ENCODE measurements at places on chromosomes 7 and 10.

- DNase-seq, result no peak
Observed at GRCh38 chr10:9992661-9993060, 1025.0 kb upstream of the CELF2 start.

- DNase-seq, result no peak
Observed at GRCh38 chr7:112050250-112050881, 155.8 kb downstream of the DOCK4 start.

GRCh38 chr10:22816298-22816653 lies 101.9 kb upstream of the PIP4K2A start:
- no peak for DNase-seq

DNA sequence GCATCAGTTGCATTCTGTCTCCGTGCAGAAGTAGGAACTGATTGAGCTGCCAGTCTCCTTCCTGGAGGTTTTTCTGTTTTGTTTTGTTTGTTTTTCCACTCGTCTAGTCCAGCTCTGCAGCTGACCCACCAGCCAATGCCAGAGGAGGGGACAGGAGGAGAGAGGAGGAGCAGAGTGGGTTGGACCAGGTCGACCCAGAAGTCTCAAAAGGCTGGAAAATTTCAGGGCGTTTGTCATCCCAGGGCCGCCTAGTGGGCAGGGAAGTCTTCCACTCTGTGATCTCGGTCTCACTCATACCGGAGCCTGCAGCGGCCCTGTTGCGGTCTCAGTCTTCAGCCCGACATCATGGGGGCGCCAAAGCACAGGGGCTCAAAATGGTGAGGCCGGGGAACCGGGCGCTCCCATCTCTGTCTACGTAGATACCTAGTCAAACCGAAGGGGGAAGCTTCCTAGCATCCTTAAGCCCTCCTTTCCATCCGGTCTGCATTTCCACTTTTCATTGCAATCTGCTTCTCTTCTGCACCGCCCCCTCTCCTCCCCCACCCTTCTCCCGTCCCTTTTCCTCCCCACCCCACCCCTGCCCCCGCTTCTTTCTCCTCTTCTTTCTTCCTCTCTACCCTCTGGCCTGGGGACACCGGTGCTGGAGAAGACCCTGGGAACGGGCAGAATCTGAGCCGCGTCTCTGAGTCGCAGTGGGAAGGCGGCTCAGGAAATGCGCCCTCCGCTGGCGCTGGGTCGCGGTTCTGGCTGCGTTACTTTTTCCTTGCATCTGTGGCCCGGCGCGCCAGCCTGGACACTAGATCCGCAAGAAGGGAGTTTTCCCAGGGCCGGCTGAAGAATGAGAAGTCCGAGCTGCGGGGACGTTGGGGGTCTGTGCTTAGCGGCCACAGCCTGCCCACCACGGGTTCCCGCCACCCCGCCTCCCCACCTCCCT lies 16.2 kb upstream of the PAX2 start:
- DNase-seq, result no peak

DNA sequence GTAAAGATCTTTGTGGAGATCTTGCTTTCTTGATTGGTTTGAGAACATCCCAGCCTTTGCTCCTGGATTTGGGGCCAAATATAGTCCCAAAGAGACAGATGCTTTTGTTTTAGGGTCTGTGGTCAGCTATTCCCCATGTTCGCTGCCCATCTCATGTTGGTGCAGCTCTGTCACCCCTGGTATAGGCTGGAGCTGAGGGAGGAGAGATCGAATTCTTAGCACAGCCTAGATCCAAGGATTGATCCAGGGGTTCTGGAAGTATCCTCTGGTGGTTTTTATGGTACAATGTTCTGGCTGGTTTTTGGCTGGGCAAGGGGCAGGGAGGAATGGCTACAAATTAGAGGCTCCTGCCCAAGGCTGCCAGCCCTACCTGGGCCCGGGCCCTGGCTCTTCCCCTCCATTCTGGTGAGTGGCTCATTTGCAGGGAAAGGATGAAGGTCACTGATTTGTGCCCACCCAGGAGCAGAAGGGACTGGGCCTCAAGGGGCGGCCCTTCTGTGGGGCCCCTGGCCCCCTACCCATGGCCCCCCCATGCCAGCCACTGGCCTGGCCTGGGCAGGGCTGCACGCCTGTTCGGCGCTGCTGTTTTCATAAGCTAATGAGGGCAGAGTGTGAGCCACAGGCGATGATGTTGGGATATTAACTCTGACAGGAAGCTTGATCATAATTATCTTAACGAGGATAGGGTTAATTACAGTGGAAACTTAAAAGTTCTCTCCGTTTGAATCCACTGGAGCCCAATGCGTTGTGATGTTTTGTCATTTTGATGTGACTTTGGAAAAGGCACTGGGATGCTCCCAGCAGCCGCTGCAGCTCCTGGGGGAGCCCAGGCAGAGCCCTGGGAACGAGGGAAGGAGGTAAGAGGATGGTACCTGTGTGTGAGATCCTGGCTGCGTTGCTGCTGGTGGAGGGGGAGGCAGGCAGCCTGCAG lies 600.6 kb downstream of the LRMDA start:
- DNase-seq, result no peak

GRCh38 chr7:138584696-138585095 lies 116.5 kb downstream of the SVOPL start:
- DNase-seq, result no peak

DNA sequence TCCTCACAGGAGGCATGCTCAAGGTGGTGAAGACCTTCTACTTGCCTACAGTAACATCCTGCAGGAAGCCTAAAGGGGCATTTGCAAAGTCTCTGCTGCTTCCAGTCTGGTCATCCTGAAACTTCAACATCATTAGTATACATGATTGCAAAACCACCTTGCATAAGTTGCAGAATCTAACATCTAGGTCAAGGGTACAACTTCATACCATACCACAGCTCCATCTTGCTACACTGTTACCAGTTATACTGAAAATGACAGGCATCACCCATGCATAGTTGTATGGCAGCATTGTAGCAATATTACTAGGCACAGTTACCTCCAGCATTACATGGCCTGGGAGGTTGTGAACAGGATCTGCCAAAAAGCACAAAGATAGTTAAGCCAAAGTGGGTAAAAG lies 13.7 kb upstream of the MACROH2A2 start:
- DNase-seq, result no peak

GRCh38 chr10:124200011-124200410 lies 106.6 kb upstream of the CHST15 start:
- no peak for DNase-seq

GRCh38 chr10:62153191-62153590 lies 115.5 kb downstream of the RTKN2 start:
- DNase-seq, result no peak

Measured in fibroblast of skin of left biceps (primary cell).